NCI-H187 (cell line): ENCODE measurements at places on chromosomes 3 and 15.

GRCh38 chr15:64355348-64355943 is 527 bp downstream of the CSNK1G1 start:
- DNase-seq = no peak

DNA sequence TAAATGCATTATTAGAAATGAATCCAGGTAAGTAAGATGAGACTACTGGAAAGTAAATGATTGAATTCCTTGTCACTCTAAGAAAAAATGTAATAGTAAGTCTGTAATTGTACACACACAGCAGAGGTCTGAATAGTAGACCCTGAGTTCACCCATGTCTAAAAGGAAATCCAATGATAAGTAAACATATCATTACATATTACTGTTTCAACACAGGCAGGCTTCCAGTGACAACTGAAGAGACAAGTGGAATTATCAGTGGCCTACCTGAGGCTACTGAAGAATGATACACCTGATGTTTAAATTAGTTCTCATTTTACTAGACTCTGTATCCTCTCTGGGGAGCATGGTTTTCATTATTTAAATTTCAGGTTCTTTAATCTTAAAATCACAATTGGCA is 6.2 kb upstream of the CCNL1 start:
- no peak for DNase-seq

DNA sequence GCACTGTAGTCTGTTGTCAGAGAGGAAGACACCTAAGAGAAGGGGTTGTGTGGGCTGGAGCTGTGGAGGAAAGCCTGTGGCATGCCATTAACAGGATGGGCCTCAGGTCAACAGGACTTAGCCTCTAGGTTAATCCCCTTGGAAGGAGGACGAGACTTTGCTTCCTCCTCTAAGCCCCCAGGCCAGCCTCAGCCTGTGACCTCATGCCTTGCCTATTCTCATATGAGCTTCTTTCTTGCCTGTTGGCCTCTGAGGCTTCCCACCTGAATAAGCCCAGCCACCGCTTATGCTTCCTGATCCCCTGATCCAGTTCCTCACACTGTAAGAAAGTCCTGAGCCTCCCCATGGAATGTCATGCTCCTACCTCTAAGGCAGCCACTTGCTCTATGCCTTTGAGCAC is 52.2 kb upstream of the TBC1D21 start:
- DNase-seq = no peak

- DNase-seq = no peak
Measured at GRCh38 chr3:114389156-114389555, 95.3 kb downstream of the TIGIT start.

- DNase-seq = no peak
Measured at GRCh38 chr3:156781310-156782230, 44.6 kb upstream of the LEKR1 start.

- no peak for DNase-seq
Measured at GRCh38 chr15:92040350-92040749, 186.8 kb downstream of the SLCO3A1 start.
